ENCODE measurements at places on chromosomes 2 and 18.

DNA sequence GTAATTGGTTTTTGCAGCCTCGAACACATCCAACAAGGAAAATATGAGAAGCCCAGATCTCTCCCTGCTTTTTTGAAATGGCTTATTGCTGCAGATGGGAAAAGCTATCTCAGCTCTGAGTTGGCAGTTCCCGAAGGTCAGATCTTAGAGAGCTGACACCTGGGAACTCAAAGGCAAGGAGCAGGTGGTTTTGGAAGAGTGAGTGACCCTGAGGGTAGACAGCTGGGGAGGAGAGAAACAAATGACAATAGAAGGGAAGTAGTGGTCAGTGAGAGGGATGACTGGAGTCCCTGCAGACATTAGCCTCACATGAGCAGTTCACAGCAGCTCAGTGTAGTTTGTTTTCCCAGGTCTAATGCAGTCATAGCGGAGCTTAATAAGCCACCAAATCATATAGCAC, 317.9 kb downstream of the STK39 start:
- no peak for DNase-seq

DNA sequence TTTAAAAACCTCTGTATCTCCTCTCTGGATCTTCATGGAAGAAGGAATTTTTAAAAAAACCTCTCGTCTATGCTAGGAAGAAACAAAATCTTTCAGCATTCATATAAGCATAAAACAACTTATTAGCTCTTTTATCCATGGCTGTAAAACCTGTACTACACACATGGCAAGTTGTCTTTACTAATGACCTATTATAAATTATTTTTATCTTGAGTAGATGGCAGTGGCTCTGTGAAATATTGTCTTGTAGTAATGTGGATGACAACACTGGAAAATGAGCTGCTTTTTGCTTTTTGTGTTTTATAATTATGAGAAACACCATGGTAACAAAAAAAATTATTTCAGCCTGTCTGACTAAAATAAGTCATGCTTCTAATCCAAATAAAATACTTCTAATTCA, 18.9 kb downstream of the PHLPP1 start:
- DNase-seq = no peak

DNA sequence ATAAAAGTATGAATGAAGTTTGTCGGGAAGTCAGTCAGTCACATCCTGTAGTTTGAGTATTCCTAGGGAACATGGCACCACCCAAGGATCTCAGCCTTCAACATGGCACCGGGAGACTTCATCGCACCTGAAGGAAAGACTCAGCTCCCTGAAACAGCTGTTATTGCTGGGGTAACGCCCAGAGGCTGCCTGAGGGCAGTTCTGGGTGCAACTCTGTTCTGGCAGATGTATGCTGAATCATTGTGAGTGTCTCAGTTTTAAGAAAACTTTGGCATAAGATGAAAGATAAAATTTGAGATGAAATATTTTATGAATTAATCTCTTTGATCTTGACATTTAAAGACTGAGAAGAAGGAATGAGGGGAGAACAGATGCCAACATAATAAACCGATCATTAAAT, 49.9 kb upstream of the SERPINB2 start:
- DNase-seq = no peak

GRCh38 chr2:215360596-215360995, 48.7 kb downstream of the ATIC start:
- DNase-seq = no peak

DNA sequence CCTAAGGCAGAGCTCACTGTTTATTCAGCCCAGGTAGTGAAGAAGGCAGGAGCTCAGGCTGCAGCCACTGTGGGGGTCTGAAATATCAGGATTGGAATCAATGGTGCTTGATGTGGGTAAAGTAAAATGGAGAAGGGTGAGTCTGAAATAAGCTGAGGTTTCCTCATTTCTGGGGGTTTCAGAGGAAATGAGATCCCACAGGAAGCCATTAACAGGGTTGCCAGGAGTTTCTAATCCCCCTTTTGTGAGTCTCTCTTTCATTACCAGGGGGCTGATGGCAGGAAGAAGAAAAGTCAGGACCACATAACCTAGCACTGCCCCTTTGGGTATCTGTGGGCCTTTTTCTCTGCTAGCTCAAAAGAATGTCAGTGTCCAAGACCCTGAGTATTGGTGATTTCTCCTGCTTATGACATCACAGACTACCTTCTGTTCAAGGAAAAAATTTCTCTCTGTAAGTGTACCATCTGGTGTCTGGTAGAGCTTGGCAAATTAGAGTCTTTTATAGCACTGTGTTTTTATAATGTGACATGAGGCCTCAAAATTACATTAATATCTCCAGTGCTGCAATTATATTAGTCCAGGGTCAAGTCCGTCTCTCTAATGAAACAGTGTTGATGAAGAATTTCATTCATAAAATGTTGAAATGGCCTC, 56.0 kb downstream of the LBH start:
- no peak for DNase-seq

DNA sequence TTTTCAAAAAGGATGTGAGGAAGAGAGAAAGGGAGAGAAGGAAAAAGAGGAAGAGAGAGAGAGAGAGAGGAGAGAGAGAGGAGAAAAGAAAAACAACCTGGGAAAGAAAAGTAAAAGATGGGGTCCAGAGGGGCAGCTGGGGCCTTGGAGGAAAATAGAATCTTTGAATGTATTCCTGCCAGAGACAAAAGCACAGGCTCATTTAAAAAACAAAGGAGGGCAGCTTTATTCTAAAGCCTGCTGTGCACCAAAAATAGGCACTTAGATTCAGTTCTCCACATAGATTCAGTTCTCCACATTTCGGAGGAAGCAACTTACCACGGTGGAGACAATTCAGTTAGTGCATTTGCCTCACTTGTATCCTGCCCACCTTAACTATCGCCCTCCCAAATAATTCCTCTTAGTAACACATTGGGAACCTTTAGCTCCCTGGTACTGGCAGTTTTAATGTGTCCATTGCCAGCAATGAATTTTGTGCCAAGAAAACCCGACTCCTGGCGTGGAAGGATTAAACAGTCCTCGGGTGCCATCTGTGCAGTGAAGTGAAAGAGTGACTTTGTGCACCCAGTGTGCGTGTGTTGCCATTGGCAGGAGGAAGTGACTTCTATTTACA, 71.3 kb downstream of the DPP4 start:
- DNase-seq = no peak

DNA sequence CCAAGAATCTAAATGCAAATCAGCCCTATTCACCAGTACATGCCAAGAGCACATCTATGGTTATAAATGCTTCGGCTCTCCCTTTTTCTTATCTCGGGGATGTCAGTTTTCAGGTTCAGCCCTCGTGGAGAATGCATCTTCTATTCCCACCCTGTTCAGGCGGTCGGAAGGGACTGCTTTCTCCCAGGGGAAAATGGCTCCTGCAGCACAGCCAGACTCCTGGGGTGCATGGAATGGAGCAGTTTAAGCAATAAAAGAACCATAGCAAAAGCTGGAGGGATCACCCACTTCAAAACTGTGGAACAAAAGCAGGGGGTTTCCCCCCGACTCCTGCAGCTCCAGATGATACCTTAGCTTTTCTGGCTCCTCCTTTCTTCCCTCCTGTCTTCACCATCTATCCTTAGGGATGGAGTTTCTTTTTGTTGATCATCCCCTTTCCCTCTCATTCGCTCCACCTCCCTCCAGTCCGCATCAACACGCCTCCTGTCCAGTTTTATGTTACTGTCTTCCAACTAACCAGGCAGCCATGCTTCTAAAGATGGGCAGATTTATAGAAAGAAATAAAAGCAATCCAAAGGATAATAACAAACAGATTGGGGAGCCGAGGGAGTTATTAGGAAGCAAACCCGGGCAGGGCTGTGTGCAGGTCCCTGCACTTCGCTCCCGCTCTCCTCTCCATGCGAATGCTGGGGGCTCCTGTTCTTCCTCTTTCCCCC, 356.2 kb upstream of the SMIM21 start:
- no peak for DNase-seq

- no peak for DNase-seq
Observed at GRCh38 chr2:238216651-238217184, 13.2 kb upstream of the ILKAP start.

- DNase-seq = no peak
Observed at GRCh38 chr18:40019797-40020392, 1935.1 kb upstream of the PIK3C3 start.

DNA sequence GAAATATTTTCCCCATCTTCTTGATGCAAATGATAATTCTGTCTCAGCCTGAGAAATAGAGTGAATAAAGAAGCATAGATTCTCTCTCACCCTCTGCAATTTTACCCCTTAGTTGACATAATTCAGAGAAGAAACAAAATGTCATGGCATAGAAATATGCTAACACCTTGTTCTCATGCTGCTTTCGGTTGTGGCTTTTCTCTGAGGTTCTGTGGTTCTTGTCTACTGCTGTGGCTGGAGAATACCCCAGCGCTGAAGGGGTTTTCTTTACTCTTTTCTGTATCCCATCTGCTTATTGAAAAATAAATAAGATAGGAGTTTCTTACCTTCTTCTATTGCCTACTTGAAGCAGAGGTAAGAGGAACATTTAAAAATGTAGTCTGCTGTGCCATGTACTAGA, 15.4 kb upstream of the RAB27B start:
- no peak for DNase-seq

DNA sequence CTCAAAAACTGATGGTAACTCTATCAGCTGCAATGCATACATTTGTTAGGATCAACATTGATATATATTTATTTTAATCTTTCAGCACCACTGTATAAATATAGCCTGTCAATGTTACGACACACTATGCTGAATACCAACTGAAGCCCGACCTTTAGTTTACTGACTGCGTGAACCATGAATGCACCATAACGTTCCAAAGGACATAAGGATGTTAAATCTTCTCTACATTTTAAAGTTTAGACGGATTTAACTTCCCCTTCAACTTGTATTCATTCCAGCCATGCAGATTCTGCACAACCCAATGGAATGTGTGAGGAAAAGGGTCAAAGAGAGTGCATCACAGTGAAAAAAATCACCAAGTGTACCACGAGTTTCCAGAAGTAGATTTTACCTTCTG, 489.5 kb downstream of the IRS1 start:
- DNase-seq = no peak

- no peak for DNase-seq
Observed at GRCh38 chr2:31107591-31108300, 30.5 kb downstream of the GALNT14 start.

DNA sequence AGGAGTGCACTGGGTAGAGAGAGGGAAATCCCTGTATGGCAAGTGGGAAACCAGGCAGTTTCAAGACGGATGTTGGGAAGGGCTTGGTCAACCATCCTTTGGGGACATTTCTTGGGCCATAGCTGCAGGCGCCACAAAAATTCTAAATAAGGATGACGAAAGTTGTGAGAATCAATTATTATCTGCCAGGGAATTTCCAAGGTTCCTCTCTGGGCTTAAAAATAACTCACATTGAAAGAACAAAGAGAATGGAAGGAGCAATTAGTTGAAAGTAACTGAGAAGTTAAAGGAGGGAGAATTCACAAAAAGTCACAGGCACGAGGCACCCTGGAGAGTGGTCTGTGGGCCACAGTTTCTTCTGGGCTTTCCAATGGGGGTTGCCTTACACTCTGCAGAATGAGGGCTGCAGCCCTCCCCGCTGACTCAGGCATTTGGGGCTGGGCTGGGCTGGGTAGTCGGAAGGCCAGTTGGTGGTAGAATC, 195.7 kb downstream of the SMAD7 start:
- no peak for DNase-seq

DNA sequence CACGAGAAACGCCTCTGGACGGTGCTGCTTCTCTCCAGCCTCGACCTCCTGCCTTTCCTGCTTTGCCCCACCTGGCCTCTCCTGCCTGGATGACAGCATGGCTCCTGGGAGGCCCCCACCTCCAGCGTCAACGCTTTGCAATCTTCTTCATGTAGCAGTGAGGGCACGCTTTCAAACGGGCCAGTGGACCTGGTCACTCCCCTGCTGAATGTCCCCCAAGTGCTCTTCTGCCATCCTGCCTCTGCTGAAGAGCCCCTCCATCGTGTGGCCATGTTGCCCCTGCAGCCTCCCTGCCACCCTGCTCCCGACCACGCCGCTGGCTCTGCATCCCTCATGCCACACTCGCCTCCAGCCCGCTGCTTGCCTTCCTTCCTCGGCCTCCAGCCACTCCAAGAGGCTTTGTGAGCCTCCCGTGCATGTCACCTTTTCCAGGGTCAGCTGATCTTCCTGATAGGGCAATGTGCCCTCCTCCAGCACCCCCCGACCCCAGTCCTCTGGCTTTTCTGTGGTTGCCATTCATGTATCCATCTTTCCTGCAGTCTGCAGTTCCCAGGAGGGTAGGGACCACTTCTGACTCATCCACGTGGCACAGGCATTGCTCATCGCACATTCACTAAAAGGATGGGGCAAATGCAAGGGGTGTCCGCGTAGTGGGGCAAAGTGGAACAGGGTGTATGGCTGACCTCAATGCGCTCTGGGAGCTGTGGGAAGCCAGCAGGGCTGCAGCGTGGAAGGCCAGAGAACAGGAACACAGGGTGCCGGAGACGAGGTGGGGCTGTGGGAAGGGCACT, 268.8 kb downstream of the TWIST2 start:
- DNase-seq = no peak

DNA sequence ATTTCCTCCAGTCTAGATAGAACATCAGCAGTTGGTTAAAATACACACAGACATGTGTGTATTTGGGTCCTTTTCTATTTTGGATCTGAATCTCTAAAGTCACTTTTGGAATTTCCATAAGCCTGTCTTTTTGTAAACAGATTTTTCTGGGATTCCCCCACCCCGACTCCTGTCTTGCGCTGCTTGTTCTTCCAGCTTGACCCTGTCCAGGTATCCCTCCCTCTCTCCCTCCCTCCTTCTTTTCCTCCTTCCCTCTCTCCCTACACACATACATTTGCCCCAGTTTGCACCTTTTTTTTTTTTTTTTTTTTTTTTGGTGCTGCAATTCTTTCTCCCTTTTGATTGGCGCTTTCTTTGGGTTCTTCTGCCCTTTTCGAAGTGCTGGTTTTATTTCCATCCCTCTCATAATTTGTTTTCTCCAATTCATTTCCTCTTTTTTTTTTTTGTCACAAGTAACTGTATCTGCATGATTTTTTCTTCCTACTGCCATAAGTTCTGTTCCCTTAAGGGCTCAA, 114.8 kb upstream of the SERTAD2 start:
- DNase-seq = no peak

DNA sequence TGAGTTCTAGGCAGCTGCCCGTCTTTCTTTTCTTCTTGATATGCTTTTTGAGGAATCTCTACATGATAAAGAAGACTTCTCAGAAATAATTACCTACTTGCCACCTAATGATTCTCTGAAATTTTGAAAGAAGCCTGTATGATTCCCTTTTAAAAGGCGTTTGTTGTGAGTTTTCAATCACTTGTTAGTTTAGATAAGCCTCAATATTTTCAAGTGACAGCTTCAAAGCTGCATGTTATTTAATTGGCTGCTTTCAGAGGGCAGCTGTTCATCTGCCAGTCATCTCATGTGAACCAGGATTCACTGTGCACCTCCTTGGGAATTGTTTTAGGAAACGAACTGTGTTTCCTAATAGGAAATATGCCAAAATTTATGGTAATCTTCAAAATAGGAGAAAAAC, 938.1 kb downstream of the CPS1 start:
- no peak for DNase-seq

DNA sequence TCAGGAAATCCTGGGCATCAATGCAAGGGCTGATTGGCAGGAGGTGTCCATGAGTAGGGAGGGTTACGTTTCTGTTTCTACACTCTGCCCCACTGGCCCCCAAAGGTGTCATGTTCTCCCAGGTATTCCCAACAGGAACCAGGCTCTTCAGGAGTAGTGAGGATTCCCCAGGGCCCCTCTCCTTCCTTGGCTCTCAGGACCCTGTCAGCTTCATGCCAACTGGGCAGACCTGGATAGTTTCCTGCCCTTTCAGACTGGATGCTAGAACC, 480.6 kb upstream of the HS6ST1 start:
- DNase-seq = no peak

- no peak for DNase-seq
Observed at GRCh38 chr18:78965260-78965659, 14.4 kb upstream of the SALL3 start.

Data from T-helper 22 cell (primary cell).